ENCODE measurements at places on chromosomes 4 and X. TPM values are rescaled to one million over a fixed set of nuclear protein-coding genes. Genes with fewer than 3 reads are reported as not detected.
A peak's percentile ranks its signal among the peaks of the same experiment; 100 is the strongest.

GRCh38 chr4:4762300-4762699 lies 97.2 kb upstream of the MSX1 start:
- DNase-seq, result no peak

DNA sequence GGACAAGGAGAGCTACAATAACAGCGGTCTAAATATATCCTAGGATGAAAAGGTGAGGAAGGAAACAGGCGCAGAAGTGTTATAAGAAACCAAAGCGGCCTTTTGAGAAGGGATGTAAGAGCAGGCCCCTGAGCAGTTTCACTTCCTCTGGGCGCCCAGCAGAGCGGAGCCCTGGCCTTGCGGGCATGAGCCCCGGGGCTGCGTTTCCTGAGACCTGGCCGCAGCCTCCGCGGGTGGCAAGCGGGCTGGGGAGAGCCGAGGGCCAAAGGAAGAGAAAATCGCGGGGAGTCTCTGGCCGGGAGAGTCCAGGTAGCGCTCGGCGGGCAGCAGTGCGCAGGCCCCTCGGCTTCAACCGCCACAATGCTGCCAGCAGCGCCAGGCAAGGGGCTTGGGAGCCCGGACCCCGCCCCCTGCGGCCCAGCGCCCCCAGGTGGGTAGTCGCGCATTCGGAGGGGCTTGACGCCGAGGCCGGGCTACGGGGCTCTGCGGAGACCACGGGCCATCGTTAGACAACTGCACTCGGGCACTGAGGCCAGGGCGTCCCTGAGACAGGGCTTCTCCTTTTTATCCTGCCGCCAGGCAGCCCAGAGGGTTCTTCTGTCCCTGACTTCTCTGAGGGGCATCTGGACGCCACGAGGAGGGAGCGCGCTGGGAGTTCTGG lies at the start of gene BANK1:
BANK1 (plus strand) TSS at position 210 of the 661 bp plus-strand sequence; CDS start at position 361, 151 bp downstream.
- DNase-seq, result peak; percentile 44

GRCh38 chr4:41257257-41257901 lies 651 bp downstream of the UCHL1 start:
- peak; percentile 64 for DNase-seq

DNA sequence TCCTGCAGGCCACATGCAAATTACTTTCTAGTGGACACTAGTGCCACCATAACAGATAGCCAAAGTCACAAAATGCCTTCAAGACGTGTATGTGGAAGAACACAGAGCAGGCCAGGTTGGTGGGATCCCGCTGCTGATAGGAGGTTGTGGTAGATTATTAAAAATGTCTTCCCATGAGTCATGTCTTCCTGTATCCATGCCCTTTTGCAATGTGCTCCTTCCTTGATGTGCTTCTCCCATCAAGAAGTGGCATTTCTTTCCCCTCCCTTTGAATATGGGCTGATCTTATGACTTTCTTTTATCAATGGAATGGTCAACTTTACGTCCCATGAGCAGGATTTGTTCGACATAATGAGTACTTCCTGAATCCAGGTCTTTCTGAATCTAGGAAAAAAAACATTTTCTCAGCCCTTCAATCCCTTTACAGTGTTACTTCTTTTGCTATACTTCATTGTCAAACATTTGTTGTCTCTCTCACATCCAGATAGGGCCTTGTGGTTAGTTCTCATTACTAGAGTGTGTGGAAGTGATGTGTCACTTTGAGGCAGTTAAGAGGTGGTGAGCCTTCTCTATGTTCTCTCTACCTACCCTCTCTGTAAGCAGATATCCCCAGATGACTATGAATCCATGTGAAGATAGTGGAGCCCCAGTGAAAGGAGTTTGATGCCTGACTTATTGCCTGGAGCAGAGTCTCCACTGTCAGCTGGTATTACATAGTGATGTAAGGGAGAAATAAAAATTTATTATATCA lies 519.2 kb upstream of the DIPK2B start:
- DNase-seq, result no peak

- no peak for DNase-seq
These were observed 13.9 kb downstream of the SASH3 start for GRCh38 chrX:129793604-129794191.

DNA sequence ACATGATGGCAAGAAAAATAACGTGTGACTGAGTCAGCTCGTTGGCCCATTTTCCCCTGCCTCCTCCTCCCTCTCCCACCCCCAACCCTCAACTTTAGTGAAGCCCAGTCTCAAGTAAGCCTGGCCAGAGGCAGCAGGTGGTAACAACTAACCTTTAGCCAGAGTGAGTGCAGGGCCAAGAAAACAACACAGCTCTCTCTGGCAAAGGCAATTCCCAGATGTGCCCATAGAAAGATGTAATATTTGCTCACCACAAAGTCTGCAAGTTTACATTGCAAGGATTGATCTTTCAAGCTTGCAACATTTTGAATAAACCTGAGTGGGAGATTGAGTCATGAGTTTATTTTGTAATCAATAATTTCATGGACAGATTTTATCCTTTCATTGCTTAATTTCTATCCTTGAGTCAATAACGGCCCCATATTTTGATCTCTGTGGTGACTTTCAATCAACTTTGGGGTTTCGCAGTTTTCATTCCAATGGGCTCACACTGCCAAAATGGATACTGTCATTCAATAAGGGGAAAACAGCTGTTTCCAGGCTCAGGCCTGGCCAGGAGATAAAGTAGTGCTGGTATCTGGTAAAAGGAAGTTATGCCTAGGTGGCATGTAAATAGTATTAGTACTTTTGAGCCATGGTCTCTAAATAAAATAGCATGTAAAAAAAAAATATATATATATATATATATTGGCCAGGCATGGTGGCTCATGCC lies 130.7 kb upstream of the TMEM164 start:
- DNase-seq, result no peak

- no peak for DNase-seq
These were observed 649.0 kb upstream of the TENM3 start for GRCh38 chr4:181594188-181594587.

DNA sequence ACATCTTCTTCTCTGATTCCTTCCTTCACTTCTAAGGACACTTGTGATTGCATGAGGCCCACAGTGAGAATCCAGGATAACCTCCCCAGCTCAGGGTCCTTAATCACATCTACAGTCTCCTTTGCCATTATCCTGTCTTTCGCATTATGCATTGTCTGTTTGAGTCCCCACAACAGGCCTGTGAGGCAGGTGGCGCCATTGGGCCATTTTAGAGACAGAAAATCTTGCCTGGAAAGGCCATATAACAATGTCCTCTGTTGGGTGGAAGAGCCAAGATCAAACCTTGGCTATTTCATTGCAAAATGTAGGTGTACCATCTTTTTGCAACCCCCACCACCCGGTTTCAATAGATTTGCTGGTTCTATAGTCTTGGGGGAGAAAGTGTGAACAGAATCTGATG lies 11.8 kb upstream of the DCUN1D4 start:
- DNase-seq, result peak; percentile 77

Gene SYP
- total RNA-seq, result 1.5 TPM

Gene COL4A6
- 9.1 TPM for total RNA-seq

Gene CABS1
- not detected for total RNA-seq

Gene PDE6B
- total RNA-seq, result 2.1 TPM

Gene KCNE5
- not detected for total RNA-seq
